ENCODE measurements at places on chromosomes 12 and 14.

DNA sequence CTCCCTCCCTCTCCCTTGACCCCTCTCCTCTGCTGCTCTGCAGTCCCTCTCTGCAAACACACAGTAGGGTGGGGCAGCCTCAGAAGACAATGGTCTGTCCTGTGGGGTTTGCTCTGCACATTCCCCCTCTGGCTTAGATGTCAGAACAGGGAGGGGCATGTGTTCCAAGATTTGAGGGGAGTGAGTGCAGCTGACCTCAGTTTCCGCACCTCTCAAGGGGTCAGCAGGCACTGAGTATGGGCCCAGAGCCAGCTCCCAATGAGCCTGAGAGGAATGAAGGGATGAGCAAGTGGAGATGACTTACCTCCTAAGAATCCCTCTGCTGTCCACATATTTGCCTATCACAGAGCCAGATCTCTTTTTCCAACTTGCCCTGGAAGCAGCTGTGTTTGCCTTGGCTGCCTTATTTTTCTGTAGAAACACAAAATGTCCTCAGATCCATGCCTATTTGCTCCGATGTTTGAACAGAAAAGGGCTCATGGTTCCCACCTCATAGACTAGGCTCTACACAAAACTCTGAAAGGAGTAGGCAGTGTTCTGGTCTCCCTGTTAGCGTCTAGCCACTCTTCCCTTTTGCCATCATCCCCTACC lies 111.4 kb downstream of the CRACR2A start:
- DNase-seq, result no peak

- DNase-seq, result no peak
Measured at GRCh38 chr12:64194333-64195149, 27.6 kb downstream of the KICS2 start.

DNA sequence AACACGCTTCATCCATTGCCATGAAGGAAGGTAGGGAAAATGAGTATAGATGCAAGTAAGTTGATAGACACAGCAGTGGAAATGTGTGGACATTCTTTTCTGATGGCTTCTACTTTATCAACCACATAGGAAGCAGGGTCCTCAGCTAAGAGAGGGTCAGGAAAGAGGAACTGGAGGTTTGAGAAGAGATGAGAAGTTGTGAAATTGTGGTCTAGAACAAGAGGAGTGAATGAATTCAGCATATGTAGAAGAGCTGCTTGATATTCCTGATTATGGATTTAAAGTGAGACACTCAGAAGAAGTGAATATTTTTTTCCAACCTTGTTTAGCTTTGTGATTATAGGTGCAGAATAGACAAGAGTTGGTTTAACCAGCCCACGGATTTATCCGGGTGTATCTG lies 128.5 kb downstream of the SLC15A5 start:
- DNase-seq, result no peak

- DNase-seq, result no peak
Measured at GRCh38 chr12:4201333-4202100, 72.0 kb upstream of the CCND2 start.

DNA sequence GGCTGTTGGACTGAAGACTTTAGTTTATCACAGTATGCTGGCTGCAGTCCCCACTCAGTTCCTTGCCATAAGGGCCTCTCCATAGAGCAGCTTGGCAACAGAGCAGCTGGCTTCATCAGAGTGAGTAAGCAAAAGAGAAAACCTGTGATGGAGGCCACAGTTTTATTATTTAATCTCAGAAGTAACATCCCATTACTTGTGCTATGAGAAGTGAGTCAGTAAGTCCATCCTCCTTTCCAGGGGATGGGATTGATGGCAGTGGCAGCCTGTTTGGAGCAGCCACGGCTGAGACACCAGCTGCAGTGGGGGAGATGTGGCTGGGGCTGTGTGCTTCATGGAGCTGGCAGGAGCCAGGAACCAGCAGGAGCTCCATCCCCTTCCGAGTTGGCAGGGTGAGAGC lies 138.5 kb upstream of the SRRM4 start:
- DNase-seq, result no peak

DNA sequence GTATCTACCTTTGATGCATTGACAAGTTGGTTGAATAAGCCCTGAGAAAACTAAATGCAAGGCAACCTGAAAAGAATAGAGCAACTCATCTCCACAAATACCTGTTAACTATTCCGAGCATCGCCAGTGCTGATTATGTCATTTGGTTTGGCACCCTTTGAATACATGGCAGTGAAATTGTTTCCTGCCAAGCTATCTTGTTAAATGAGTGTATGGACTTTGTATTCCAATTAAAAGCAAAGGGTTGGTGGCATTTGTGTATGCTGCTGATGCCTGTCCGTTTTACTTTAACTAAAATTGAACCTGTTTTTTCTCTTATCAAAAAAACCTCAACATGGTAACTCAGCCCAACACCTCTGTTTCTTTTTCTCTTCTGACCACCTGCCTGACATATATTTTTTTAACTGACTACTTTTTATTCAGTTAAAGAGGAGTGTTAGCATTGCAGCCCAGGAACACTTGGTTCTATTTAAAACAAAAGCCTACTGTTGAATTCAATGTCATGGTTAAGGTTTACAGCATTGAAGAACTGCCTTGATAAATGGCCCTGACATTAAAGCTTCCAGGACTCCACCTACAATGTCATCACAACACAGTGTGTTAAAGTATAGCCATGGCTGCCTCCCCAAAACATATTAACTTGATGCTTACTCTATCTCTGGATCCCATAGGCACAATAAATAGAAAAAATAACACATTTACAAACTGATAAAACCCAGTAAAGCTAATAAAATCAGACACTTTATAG lies 838.3 kb upstream of the NOVA1 start:
- DNase-seq, result no peak
